GM10248 (cell line): ENCODE measurements at places on chromosomes 11 and 22.

GRCh38 chr11:133531971-133532651 is at the start of gene OPCML:
TSS of gene OPCML (minus strand) at chr11:133532501.
- no peak for DNase-seq

DNA sequence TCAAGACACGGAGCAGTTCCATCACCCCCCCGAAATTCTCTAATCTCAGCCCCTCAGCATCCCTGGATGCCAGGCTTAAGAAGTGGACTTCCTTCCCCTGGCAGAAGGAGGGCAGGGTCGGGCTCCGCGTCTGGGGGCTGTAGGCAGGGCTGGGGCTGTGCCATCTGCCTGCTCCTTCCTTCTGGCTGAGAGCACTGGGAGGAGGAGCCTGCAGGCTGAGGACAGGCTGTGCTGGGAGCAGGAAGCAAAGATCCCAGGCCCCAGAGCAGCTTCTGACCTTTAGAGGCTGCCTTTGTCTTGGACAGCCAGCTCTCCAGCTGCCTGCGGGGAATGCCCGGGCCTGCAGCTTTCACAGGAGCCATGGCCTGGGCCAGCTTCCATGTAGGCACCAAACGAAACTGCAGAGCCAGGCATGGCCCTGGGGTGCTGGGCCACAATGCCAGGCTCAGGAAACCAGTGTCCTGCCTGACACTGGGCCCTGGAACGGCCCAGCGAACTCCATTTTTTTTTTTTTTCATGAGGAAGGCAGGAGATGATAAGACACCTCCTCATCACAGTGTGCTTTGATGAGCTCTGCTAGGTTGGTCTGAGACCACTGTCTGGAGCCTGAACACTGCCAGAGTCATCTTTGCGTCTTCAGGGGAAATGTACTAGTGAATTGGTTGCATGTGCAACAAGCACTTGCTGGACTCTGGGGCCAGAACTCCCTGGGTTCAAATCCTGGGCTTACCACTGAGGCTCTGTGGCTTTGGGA is 67.9 kb downstream of the MCM5 start:
- DNase-seq: no peak

- no peak for DNase-seq
Observed at GRCh38 chr22:38203090-38203810, 1.5 kb downstream of the MAFF start.

DNA sequence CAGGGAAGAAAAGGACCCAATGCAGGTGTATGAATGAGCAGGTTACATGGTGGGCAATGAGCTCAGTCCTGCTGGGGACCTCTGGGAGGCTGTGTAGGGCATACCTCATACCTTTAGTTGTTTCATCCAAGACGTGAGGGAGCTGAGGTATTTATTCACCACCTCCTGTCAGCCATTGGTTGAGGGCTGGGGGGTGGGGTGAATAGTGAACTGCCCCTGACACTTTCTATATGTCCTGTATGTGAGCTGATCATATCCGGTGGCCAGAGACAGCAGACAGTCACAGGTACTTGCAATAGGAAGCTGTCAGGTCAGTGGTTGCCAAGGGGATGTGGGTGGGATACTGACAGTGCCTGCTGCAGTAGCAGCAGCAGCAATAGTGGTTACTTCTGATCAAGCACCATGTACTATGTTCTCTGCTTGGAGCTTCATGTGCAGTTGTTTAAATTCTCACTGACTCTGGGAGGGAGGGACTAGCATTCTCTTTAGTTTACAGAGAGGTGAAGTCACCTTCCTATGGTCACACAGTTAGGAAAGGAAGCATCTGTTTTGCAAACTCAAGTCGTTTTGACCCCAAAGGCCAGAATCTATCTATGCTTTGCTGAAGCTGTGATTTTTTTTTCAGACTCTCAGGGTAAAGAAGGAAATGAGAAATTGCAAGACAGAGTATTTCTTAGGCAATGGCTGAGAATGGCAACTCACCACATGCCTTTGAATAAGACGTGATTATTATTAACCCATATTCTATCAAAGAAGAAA is 54.0 kb downstream of the MIAT start:
- DNase-seq: peak; percentile 45

- no peak for DNase-seq
Observed at GRCh38 chr11:85086504-85087284, 540.5 kb downstream of the DLG2 start.
